NCI-H2081 treated with DMSO at 0.1 percent for 48 hours (cell line): ENCODE measurements at places on chromosomes 16 and 17.

DNA sequence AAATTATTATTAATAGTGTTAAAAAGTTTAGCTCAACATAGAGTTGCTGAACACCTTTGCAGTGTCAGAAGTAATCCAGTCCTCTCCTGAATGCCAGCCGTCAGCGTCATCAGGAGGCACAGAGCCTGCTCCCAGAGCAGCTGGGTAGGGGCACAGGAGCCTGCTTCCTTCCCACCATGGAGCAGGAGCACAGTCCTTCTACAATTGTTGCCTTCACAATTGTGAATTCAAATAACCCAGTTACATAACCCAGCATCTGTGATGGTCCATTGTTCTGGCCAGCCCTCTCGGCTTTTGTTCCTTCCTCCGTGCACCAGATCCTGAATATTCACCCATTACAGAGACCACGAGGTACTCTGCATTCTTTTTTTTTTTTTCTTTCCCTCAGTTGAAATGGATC is 393.9 kb upstream of the MAF start:
- DNase-seq = no peak

- DNase-seq = no peak
These were observed 293.2 kb upstream of the MON1B start for GRCh38 chr16:76897816-76898215.

DNA sequence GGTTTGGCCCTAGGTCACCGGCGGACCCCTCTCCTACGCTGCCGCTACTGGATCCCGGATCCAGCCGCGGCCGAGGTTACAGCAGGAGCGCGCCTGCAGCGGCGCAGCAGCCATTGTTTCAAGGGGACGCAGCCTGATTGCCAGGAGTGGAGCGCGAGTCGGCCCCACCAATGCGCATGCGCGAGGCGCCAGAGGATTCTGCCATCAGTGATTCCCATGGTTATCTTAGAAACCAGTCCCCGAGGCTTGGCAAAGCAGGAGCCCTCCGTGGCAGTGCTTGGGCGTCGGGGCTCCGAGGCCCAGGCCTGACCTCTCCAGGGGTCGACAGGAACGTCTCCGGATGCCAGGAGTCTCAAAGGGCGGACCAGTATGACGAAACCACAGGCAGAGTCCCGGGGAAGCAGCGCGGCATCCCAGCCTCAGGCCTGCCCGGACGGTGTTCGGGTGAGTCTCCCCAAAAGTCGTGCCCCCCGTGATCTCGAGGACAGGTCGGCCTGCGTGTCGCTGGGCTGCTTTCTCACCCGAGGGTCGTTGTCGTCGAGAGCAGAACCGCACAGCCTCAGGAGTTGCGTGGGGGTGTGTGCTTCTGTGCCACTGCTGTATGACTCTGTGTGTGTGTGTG is 608.5 kb downstream of the KCNJ18 start:
- DNase-seq = no peak

DNA sequence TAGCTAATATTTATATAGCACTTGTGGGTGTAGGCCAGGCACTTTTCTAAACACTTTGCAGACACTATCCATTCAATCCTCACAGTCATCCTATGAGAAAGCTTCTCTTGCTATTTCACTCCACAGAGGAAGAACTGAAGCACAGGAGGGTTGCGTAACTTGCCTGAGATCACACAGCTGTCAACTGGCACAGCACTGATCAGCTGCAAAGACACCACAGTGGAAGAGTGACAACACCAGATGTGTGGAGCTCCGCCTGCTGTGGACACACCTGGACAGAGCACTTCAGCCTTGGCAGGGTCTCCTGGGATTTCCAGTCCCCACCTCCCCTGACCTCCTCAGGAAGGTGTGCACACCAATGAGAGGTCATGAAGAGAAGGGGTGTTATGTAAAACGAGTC is 13.3 kb upstream of the CNEP1R1 start:
- DNase-seq = no peak

DNA sequence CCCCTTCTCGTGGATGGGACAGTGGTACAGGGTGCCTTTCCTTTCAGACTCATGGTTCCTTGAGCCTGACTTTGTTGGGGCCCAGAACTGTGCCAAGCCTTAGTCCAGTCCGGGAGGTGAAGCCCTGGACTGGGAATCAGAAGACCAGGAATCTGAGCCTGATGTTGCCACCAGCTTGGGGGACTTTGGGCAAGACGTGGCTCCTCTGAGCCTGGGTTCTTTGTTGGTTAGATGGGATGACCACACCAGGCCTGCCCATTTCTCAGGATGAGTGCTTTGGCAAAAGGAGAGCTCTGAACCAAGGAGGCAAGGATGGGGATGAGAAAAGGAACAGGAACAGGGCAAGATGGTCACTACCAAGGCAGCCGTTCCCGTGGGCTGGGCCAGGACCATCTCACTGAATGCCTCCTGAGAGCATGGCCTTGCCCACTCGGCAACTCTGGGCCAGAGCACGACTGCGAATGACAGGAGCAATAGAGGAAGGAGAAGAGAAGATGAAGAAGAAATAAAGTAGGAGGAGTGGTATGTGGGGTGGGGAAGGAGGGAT is 32.5 kb downstream of the PITPNM3 start:
- no peak for DNase-seq

DNA sequence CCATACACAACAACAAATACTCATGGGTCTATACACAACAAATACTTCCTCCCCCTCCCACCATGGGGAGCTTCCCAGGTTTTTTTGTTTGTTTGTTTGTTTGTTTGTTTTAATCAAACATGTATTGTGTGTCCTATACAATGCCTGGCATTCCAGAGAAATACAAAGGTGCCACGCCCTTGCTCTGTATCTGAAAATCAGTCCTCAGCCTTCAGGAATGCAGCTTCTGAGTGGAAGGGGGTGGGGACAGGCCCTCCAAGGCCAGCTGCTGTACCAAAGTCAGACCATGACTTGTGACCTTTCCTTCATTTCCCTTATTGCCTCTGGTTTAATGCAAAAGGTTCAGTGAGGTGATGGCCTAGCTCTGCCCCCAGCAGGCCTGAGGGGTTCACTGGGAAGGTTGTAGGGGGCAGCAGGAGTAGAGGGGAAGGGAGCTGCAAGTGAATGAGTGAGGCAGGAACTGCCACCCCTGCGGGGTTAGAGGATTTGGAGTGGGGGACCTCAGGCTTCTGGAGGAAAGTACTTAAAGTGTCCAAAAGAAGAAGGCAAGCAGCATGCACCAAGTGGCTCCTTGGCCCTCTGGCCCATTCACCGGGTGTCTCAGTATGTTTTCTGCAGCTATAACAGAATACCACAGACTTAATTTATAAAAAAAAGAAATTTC is 105.2 kb downstream of the CLEC16A start:
- DNase-seq = no peak

DNA sequence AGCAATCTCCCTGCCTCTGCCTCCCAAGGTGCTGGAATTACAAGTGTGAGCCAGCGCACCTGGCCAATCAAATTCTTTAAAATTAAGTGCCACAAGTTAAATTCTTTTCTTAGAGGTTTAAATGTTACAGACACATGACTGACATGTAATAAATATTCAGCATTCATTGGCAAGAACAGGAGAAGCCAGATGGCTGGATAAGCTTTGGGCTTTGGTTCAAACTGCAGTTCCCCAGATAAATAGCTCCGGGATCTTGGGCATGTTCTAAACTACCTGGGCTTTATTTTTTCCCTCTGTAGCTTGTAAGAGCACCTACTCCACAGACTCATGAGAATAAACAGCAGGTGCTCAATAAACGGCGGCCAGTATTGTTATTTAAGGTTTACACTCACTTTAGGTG is 34.1 kb downstream of the ABAT start:
- DNase-seq = no peak

GRCh38 chr17:18910881-18911280 is 41.1 kb upstream of the SLC5A10 start:
- DNase-seq = no peak

GRCh38 chr16:22844416-22844815 is 30.5 kb downstream of the HS3ST2 start:
- DNase-seq = no peak
